ENCODE measurements at places on chromosomes 7 and 10.

DNA sequence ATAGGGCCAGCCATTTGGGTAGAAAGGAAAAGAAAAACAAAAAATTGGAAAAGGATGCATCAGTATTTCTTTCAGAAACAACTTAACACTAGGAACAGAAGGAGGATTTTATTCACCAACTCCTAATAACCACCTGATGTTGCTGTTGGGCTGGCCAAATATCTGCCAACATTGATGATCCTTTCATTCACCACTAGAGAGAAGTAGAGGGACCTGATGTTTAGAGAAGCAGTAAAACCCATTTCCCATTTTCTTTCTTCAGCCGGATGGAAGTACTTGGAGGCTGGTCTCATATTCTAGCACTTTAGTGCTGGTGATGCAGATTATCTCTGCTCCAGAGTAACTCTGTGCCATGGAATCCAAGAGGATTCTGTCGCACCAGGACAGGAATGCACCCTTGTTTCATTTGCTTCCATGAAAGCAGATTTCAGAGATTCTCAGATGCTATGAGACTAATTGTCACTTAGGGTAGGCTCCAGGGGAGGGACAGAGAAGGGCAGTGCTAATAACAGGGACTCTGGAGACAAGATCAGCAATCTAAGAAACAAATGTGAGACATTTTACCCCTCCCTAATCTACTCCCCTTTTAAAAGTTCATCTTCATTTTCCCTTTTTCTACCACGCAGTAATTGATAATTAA is 3.1 kb downstream of the KLLN start:
- DNase-seq = peak; percentile 9

- DNase-seq = peak; percentile 93
Observed at GRCh38 chr10:123994417-123995081, 98.8 kb downstream of the CHST15 start.

- DNase-seq = peak; percentile 93
Observed at GRCh38 chr10:17229967-17230682, 2.1 kb downstream of the VIM start.

DNA sequence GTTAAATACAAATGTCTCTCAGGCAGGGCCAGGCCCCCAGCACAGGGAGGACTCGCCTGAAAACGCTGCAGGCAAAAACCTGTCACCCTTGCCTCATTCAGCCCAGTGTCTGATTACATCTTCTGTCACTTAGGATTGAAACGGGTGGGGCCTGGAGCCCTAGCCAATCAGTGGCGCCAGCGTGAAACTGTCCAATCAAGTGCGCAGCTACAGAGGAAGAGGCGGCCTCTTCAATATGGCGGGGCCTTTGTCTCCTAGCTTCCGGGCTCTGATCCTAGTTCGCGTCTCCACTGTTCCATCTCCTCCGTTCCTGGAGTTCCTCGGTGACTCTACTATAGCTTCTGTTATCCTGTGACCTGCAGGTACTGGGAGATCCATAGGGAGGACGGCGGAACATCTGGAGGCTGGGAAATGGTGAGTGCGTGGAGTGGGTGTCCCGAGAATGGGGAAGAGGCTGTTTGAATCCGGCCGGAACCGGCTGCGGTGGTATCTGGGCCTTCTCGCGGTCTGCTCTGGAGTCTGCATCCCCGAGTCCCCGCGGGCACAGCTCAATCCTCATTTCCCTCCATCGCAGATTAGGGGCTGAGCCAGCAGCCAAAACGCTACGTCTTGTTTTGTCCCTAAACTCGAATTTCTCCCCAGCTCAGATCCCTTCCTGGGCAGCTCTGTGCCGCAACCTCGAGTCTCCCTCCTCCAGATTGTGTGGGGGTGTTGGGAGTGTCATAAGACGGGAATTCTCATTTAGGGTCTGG is at the start of gene ZNF736:
ZNF736 (plus strand) TSS at position 222 of the 752 bp plus-strand sequence; CDS start at position 412, 190 bp downstream.
- DNase-seq = no peak

GRCh38 chr7:80900583-80901576 is 18.0 kb downstream of the SEMA3C start:
- DNase-seq = no peak

DNA sequence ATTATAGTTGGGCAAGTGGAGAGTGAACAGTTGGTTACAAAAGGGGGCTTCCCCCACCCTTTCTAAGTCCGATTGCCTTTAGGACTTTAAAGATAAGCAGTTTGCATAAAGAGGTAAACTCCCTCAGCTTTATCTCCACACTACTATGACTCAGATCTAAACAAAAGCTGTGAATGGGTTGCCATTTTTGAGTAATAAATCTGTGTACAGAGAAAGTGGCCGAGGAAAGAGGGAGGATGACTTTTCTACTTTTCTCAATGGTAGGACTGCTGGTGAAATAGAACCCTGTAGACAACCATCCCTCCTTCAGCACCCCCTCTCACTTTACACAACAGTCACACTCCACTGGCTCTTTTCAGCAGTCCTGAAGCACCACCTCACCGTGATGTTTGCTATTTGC is 71.2 kb downstream of the DNMBP start:
- DNase-seq = no peak

DNA sequence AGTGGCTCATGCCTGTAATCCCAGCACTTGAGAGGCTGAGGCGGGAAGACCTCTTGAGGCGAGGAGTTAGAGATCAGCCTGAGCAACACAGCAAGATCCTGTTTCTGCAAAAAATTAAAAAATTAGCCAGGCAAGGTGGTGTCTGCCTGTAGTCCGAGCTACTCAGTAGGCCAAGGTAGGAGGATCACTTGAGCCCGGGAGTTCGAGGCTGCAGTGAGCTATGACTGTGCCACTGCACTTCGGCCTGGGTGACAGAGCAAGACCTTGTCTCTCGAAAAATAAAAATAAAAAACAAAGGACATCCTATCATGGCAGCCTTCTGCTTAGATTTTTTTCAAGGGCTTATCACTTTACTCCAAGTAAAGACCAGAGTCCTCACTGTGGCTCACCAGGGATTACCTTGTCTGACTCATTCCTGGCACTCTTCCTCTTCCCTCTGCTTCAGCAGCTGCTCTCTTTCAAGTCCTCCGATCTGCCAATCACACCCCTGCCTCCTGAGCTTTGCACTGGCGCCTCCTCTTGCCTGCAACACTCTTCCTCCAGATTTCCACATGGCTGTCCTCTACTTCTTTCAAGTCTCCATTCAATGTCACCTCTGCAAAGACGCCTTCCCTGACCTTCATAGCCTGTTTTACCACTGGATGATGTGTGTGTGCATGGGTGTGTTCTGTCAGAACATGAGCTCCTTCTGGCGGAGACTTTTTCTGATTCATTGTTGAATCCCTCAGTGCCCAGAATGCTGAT is 7.7 kb downstream of the PRTFDC1 start:
- no peak for DNase-seq

DNA sequence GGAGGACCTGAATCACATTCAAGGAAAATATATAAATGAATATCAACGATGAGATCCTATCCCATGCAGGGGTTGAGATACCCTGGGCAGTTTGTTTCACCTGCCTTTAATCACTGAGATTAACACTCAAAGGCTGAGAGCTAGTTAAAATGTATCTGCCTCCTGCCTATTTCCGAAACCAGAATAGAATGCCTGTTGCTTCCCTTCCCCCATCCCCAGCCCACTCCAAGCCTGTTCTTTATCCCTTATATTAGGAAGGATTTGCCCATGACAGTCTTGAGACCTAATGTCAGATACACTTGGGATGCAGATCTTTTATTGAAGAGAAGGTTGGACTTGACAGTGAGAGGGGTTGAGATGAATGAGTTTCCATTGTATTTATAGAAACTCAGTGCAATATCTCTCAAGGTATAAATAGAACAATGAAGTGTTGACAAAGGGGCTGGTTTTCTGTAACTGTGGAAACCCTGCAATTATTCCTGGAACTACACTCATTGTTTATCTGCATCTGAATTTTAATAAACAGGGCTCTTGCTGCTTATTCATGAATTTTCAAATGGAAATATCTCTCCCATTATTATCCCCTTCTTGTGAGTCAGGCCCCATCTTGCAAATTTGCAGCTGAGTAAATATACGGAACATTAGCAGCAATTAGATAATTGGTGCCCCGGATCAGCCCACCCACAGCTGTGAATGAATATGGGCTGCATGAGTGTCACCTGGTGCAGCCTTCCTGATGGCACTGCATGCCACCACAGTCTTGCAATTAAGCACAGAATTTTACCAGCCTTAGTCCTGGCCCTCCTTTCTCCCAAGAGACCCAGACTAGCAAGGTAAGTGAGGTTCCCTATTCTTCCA is 66.7 kb downstream of the SORCS3 start:
- no peak for DNase-seq

DNA sequence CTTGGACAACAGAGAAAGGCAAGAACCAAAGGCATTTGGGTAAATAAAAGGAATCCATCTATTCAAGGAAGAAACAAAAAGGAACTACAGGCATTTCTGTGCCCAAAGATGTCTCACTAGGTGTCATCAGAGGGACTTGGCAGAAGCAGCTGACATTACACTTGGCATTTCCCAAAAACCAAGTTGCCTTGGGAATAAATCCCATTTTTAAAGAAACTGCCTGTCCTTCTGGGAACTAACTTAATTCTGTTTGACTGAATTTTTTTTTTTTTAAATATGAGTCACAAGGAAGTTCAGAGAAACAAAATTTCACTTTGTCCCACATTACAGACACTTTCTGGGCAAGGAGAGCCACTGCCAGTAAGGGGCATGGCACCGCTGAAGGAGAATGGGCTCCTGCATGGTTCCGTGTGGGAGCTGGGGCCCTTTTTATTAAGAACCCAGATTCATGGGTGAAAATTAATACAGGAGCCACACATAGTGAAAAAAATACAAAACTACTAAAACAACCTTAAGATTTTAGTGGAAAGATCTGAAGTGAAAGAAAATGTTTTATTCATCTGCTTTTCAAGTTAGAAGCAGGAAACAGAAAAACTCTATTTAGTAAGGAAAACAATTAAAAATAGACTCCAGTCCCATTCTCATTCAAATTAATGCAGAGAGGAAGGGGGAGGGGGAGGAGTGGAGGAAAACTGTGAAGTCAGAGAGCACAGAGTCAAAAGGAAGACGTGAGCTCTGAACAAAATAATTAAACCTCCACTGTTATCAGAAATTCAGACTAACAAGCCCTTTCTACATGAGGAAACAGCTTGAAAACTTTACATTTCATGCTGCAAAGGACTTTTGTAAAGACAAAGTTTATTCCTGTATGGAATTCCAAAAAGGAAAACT is 118.4 kb upstream of the PDLIM1 start:
- DNase-seq = peak; percentile 29

DNA sequence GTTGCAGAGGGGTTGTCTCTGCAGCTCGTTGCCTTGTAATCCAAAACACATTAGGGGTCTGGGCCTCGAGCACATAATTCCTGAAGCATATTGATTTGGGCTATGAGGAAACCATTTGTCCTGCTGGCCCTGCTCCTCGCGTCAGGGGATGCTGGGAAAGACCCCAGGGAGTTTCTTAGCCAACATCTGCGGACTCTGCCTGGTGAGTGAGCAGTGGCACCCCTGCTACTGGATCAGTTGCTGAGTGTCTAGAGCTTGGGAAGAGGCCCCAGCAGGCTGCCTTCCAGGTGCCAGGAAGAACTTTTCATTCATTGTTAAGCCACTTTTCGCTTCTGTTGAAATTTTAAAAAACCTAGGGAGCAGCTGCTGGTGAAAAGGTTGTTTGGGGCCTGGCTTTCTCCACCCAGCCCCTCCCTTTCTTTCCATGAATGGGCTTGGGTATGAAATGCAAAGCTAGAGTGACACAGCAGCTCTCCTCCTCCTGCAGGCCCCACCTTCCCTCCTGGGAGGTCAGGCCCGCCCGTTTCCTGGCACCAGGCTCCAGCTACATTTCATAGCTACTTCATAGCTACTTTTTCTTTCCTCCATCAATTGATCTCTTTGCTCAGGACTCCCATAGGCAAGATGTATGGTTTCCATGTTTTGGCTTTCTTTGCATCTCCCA is 26.8 kb downstream of the TACR2 start:
- DNase-seq = peak; percentile 42

GRCh38 chr7:115289971-115290370 is 368.1 kb downstream of the MDFIC start:
- DNase-seq = no peak

DNA sequence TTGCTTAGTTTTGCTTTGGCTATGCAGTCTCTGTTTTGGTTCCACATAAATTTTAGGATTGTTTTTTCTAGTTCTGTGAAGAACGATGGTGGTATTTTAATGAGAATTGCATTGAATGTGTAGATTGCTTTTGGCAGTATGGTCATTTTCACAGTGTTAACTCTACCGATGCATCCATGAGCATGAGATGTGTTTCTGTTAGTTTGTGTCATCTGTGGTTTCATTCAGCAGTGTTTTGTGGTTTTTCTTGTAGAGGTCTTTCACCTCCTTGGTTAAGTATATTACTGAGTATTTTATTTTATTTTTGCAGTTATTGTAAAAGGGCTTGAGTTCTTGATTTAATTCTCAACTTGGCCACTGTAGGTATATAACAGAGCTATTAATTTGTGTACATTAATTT is 78.2 kb upstream of the ZNF92 start:
- DNase-seq = no peak

GRCh38 chr10:62166331-62167131 is 102.1 kb downstream of the RTKN2 start:
- DNase-seq = no peak

DNA sequence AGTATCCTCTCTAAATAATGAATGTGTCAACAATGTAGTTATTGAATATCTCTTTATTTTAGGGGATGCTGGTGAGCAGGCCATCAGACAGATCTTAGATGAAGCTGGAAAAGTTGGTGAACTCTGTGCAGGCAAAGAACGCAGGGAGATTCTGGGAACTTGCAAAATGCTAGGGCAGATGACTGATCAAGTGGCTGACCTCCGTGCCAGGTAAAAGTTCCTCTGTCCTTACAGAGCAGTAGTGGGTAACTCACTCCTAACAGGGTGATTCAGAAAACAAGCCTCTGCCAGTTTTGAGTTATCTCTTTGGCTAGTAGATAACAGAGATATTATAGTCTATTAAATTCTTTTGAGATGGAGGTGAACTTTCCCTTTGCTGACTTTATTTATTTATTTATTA is 67.3 kb downstream of the AP3M1 start:
- DNase-seq = no peak

- no peak for DNase-seq
Observed at GRCh38 chr10:8396675-8397074, 342.2 kb downstream of the GATA3 start.

DNA sequence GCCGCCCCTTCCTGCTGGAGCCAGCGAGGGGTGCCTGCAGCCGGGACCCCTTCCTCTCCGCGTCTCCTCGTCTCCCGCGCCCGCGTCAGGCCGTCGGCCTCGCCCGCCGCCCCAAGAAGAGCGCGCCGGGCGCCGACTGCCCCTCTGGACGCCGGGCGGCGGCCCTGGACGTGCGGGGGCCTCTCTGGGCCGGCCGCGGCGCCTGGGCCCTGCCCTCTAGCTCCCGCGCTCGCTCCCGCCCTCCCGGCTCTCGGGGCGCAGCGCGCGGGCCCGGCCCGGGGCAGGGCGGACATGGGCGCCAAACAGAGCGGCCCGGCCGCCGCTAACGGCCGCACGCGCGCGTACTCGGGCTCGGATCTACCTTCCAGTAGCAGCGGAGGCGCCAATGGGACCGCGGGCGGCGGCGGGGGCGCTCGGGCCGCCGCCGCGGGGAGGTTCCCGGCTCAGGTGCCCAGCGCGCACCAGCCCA is 704 bp downstream of the ZNRF2 start:
- peak; percentile 81 for DNase-seq

- no peak for DNase-seq
Observed at GRCh38 chr7:103336761-103337160, 7.8 kb downstream of the DNAJC2 start.

Measured in neural progenitor cell (in vitro differentiated cells).